ENCODE measurements at places on chromosomes 13 and 19. TPM values are rescaled to one million over a fixed set of nuclear protein-coding genes. Genes with fewer than 3 reads are reported as not detected.

DNA sequence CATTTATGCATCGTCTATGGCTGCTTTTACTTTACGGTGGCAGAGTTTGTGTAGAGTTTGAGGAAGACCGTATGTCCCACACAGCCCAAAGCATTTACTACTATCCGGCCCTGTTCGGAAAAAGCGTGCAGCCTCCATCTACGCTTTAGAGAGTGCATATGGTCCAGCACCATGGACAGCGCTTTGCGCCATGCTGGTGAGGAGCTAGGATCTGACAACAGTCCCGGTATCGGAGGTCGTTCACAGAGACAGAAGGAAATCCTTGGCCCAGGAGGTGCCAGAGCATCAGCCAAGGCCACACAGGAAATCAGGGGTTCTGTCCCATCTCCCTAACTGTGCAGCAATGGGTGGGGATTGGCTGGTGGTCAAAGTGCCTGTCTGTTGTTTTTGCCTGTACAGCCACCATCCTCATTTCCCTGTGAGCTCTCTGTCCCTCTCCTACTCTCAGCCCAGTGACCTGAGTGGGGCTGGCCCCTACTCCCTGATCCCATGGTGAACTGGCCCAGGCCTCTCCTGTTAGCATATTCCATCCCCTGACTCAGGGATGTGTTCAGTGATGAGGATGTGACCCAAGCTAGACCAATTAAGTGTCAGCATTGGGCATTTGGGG lies 16.2 kb upstream of the PRODH2 start:
- peak; percentile 67 for DNase-seq

The CLEC17A gene
- not detected for total RNA-seq

The IRS2 gene
- total RNA-seq: 6.4 TPM

GRCh38 chr13:52695856-52696255 lies 43.2 kb downstream of the SUGT1 start:
- peak; percentile 65 for DNase-seq

GRCh38 chr13:46914341-46914740 lies 17.5 kb upstream of the HTR2A start:
- no peak for DNase-seq

- DNase-seq: no peak
These were observed 10.3 kb downstream of the AKT2 start for GRCh38 chr19:40274585-40275544.

GRCh38 chr13:66655847-66656454 lies 574.2 kb downstream of the PCDH9 start:
- DNase-seq: no peak

DNA sequence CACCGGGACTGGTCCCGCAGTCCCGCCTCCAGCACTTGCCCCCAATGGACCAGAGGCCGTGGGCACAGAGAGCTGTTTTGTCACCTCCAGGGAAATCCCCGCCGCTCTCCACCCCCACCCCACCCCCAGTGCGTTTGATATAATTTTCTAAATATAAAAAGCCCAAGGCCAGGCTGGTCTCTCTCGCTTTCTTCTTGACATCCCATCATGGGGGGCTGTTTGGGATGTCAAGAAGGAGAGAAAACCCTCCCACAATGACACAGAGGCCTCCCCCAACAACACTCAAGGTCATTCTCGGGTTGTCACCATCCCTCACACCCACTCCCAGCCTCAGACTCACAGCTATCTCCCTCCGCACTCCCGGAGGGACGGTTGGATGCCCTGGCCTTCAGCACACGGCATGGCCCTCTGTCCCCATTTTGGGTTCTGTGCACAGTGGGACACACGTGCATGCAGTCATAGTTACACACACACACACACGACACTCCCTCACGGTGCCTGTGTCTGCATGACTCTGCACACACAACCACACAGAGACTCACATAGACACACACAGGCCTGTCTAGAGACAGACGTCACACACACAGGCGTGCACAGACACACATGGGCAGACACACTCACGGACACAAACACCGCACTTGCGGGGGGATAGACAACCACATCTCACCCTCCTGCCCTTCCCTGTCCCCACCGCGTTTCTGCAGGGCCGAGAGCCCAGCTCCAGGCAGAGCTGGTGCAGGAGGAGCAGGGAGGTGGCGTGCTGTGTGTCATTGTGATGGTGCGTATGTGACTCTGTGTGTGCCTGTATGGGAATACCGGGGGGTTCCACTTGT lies 4.8 kb upstream of the NFIC start:
- DNase-seq: no peak

DNA sequence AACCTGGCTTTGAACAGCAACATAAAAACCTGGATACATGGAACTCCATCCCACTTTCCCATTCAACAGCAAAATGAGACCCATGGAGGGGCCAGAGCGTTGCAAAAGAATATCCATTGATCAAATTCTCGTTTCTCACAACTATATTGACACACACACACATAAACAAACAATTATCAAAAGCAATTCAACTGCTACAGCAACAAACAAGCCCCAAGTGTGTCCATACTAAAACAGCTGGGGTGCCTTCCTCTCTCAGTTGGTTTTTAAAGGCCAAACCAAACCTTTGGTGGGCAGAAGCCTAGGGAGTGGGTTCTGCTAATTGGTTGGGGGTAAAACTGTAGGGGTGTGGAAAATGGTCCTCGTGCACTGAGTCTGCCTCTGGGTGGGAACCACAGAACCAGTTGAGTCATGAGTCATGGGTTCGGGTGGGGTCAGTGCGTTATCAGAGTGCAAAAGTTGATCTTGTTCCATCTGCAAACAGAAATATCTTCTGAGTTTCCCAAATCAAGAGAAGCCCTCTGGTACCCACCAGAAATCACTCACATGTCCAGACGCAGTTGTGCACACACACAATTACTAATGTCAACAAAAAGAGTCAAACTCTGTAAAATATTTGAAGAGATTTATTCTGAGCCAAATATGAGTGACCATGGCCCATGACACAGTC lies 18.5 kb downstream of the GPR42 start:
- DNase-seq: no peak

GRCh38 chr13:97262058-97262457 lies 39.9 kb downstream of the MBNL2 start:
- no peak for DNase-seq

DNA sequence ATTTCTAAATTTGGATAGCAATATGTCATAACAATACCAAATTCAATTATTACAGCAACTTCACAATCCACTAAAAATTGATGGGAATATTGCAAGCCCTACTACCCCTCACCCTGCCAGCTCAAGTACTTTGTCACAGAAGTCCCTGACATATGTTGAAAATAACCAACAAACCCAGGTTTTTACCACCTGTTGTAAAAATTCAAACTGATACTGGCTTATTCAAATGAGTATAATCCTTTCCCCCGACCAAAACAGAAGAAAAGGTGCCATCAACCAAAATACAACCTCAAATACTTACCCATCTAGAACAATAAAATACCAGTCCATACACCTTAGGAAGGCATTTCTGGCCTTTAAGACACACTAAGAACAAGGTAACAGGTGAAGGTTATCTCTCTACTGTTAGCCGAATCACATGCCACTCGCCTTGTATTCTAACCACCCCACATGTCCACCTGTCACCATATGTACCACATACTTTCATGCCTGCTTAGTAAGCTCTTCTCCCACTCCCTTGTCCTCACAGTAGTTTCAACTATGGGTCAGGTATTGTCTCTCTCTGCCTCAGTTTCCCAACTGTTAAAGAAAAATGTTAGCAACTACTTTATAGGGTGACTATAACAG lies 53.1 kb downstream of the USP12 start:
- no peak for DNase-seq

DNA sequence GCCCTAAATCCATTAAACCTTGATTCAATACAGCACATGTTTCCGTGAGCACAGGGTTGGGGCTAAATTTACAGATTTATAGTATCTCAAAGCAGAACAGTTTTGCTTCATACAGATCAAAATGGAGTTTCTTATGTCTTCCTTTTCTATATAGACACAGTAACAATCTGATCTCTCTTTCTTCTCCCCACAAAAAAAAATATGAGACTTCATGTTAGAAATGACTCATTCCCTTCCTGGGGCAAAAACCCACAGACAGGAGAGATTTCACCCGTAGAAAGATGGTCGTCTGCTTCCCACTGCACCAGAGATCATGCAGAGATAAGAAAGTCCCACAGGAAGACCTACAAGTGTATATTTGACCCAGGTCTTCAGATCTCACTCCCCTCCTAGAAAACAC lies 7.7 kb upstream of the ZNF611 start:
- DNase-seq: no peak

The ZNF71 gene
- 8.4 TPM for total RNA-seq

- no peak for DNase-seq
These were observed 10.5 kb upstream of the LATS2 start for GRCh38 chr13:21071924-21072323.

GRCh38 chr19:48900477-48901406 lies 630 bp downstream of the NUCB1 start:
- peak; percentile 59 for DNase-seq

The LILRA2 gene
- total RNA-seq: not detected

The SGCG gene
- total RNA-seq: not detected

DNA sequence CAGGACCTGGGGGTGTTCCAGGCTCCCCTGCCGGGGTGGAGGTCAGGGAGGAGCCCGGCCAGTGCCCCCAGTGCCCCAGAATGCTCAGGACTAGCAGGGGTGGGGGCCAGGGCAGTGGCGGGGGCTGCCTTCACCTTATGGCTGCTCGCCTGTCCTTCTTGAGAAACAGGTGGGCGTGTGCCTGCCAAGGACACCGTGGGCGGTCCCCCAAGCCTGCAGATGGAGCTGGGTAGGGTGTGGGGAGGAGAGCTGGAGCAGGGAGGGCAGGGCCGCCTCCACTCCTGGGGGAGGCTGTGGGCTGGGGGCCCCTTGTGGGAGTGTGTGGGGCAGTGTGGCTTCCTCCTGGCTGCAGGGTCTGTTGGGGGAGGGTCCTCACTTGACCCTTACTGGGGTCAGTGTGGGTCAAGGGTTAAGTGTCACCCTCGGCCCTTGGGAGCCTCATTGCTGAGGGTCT lies 160.1 kb downstream of the KDM4B start:
- peak; percentile 52 for DNase-seq

GRCh38 chr13:50277127-50277526 lies 261.9 kb downstream of the KCNRG start:
- no peak for DNase-seq

The CHAMP1 gene
- total RNA-seq: 16.8 TPM

The LPAR2 gene
- total RNA-seq: 0.97 TPM

- DNase-seq: no peak
These were observed 788 bp upstream of the RTBDN start for GRCh38 chr19:12834976-12835757.

DNA sequence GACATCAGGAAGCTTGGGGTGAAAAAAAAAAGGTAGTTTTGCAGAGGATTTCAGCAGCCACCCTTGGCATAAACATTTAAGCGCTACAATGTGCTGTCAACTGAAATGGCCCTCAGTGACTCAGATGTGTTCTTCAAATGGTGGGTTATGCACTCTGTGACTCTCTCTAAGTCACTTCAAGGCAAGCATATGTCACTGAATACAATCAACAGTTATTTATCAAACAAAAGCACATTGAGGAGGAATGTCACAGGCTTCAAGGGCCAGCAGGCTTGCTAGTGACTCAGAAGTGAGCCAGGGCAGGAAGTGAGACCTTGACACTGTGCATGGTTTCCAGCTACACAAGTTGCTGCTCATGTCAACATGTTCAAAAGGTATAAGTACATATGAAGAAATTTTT lies 523.7 kb upstream of the HTR2A start:
- peak; percentile 29 for DNase-seq

DNA sequence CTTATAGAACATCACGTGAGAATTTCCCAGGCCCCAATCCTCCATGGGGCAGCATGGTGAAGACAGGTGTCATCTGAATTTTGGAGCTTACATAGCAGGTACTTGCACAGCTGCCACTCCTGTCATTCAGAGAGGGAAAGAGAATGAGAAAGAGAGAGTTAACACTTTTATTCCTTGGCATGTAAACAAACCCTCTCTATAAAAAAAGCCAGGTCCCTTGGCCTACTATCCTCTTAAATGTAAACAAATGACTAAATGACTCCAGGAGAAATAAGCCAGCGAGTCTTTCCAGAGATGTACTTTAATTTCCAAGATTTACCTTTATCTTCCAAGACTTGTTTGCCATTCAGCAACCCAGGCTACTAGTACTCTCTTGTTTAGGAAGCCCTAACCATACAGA lies 195.3 kb upstream of the HTR2A start:
- no peak for DNase-seq

GRCh38 chr13:99656844-99657381 lies 155.6 kb downstream of the TM9SF2 start:
- DNase-seq: no peak

The ZNF665 gene
- total RNA-seq: 0.86 TPM

The ITGBL1 gene
- 42.5 TPM for total RNA-seq

- DNase-seq: no peak
These were observed 213.3 kb downstream of the MZT1 start for GRCh38 chr13:72514146-72514545.

GRCh38 chr13:94121686-94122085 lies 357.8 kb downstream of the DCT start:
- DNase-seq: peak; percentile 44

DNA sequence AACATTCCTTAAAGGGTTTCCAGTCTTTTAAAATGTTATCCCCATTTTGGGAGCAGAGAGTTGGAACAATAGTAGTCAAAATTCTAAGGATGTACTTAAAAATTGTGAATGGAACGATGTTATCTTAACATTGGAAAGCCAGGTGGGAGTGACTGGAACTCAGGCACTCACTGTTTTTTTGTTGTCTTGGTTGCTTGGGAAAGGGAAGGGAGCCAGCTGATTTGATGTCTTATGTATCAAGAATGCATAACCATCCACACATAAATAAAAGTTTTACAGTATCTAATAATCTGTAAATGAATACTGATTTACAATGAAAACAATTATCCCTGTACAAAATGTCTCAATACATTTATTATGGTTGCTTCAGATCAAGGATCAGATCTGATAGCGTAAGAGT lies 88.7 kb downstream of the SLC10A2 start:
- DNase-seq: peak; percentile 42

DNA sequence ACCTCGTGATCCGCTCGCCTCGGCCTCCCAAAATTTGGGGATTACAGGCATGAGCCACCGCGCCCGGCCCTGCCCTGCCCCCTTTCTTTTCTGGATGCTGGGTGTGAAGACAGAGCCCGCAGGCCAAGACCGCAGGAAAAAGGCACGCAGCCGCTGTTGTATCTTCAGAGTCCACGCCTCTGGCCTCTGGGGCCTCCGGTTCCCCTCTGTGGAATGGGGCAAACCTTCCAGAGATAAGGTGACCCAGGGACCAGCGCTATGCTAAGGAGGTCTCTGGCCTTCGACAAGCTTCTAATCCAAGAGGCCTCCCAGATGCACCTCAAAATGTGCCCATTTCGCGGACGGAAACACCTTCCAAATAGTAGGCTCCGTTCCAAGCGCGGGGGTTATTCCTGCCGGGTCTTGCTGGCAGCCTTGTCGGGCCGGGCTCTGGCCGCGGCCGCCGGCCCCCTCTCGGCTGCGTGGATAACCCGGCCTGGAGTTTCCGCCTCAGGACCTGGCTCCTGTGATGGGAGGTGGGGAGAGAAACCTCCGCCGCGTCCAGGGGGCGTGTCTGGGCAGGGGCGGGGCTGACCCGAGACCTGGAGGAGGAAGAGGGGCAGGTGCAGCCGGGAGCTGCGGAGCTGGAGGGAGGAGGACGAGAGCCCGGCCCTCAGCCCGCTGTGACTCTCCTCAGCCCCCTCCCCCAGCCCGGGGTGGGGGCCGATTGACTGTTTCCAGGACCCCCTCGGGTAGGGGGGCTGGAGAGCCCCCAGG lies 13.1 kb downstream of the TJP3 start:
- DNase-seq: peak; percentile 81

GRCh38 chr13:113849546-113849945 lies 14.3 kb downstream of the GAS6 start:
- no peak for DNase-seq

The COMP gene
- total RNA-seq: under 0.01 TPM
